ENCODE measurements at places on chromosomes 3 and 15. TPM values are rescaled to one million over a fixed set of nuclear protein-coding genes. Genes with fewer than 3 reads are reported as not detected.

The CP gene
- 13.3 TPM for total RNA-seq

The SYNPR gene
- not detected for total RNA-seq

- no peaks in the 10 kb centered on the region for H3K36me3 ChIP-seq
- no peak overlapping the region for H3K4me3 ChIP-seq
- no peak for DNase-seq
These were observed 31.4 kb downstream of the MAPK6 start for GRCh38 chr15:52050416-52050815.

DNA sequence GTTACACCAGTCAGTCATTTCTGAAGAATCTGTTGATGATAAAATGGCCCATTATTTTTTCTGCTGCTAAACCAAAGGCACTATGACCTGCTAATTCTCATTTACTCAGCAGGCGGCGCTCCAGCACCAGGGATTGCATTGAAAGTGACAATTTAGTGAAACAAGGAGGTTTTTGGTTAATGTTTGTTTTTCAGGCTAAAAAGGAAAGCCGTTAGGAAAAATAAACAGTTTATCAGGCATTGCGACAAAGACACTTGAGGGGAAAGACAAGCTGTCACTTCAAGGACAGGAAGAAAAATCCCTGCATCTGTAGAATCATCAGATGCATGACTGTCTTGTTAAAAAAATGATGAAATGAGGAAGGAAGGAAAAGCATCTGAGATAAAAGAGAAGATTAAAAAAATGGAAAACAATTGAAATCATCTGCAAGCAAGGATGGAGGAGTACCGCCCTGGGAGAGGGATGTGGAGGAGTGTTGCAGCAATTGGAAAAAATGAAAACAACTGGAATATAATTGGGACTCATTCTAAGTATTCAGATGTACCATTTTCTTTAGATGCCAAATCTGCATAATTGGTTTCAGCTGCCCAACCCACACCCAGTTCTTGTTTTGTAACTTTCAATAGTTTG, 54.0 kb downstream of the NR1D2 start:
- no peaks in the 10 kb centered on the region for H3K27me3 ChIP-seq
- H3K4me1 ChIP-seq: no peaks in the 10 kb centered on the region
- DNase-seq: peak; percentile 81
- H3K27ac ChIP-seq: peak overlapping the region; percentile 47

DNA sequence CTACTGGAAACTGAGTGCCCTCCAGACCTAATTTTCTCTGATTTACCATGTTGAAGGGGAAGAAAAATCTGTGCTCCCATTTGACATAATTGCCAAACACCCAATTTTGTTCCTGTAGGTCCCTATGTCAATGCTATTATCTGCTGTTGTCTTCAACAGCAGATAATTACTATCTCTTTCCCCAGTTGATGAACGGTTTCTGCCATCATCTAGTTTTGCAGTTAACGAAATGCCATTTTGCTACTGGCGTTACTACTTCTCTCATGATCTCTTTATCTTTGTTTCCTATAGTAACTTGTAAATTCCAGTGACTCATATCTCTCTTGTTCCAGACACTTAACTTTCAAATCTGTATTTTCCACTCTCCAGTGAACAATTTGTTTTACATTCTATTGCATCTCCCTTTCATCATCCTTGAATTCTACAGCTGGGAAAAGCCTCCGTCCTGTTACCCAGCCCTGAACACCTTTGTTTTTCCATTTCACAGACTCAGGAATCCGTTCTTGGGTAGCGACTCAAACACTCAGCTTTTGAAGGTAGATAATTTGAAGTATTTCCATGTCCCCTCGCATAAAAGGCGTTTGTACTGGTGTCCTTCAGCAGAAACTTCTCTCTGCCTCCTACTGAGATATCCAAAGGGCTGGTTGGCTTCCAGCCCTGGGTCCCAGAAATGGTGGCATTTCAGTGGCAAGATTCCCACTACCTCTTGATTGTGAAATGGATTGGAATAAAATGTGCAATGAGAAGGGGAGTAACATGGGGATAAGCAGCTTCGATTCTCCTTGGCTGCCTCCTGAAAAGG, 111.7 kb downstream of the FOXB1 start:
- H3K27me3 ChIP-seq: no peaks in the 10 kb centered on the region
- no peak overlapping the region for H3K27ac ChIP-seq
- no peaks in the 10 kb centered on the region for H3K36me3 ChIP-seq

The CLDN16 gene
- total RNA-seq: 0.58 TPM

GRCh38 chr15:56281145-56281544, 37.5 kb upstream of the RFX7 start:
- H3K4me3 ChIP-seq: no peak overlapping the region
- no peaks in the 10 kb centered on the region for H3K4me1 ChIP-seq
- no peak for DNase-seq
- H3K27me3 ChIP-seq: no peaks in the 10 kb centered on the region

DNA sequence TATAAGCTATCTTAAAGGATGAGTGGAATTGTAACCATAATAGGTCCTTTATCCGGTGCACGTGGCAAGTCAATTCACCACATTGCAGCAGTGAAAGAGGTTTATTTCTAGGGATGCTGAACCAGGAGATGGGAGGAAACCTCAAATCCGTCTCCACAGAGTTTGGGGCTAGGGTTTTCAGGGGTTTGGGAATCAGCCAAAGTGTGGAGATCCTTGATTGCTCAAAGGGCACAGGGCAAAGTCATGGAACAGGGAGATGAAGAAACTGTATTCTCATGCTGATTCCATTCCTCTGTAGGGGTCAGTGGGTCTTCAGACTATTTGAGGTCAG, 7.2 kb upstream of the RAF1 start:
- no peaks in the 10 kb centered on the region for H3K27me3 ChIP-seq
- no peak overlapping the region for H3K4me3 ChIP-seq
- H3K36me3 ChIP-seq: no peaks in the 10 kb centered on the region
- no peak overlapping the region for H3K27ac ChIP-seq

The C3orf20 gene
- 0.73 TPM for total RNA-seq

The PARP15 gene
- total RNA-seq: 2.3 TPM

The DPPA2 gene
- not detected for total RNA-seq

The PPP1R14D gene
- total RNA-seq: not detected

DNA sequence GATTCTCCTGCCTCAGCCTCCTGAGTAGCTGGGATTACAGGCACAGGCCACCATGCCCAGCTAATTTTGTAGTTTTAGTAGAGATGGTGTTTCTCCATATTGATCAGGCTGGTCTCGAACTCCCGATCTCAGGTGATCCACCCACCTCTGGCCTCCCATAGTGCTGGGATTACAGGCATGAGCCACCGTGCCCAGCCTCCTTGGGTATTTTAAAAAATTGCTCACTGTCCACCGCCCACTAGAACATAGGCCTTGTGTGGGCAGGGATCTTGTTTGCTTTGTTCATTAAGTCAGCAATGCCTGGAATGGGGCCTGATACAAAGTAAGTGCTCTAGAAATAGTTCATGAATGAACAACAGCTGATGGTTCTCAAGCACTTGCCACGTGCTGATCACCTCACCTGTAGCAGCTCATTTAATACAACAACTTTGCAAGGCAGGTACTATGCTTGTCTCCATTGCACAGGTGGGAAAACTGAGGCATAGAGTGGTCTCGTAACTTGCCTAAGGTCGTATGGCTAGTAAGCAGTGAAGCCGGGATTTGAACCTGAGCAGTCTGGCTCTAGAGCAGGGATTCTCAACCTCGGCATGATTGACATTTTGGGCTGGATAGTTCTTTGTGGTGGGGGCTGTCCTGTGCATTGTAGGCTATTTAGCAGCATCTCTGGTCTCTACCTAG, 12.7 kb upstream of the CTSH start:
- no peaks in the 10 kb centered on the region for H3K27me3 ChIP-seq
- no peak overlapping the region for H3K4me3 ChIP-seq
- DNase-seq: no peak

The CASR gene
- total RNA-seq: not detected
